ENCODE measurements at places on chromosomes 4 and X. TPM values are rescaled to one million over a fixed set of nuclear protein-coding genes. Genes with fewer than 3 reads are reported as not detected.

GRCh38 chr4:39030725-39031124 lies 1.5 kb downstream of the TMEM156 start:
- DNase-seq, result no peak
- H3K36me3 ChIP-seq, result no peaks in the 10 kb centered on the region
- no peaks in the 10 kb centered on the region for H3K4me1 ChIP-seq

The SLC10A7 gene
- total RNA-seq, result 10.3 TPM

The GPRIN3 gene
- total RNA-seq, result 9.0 TPM

DNA sequence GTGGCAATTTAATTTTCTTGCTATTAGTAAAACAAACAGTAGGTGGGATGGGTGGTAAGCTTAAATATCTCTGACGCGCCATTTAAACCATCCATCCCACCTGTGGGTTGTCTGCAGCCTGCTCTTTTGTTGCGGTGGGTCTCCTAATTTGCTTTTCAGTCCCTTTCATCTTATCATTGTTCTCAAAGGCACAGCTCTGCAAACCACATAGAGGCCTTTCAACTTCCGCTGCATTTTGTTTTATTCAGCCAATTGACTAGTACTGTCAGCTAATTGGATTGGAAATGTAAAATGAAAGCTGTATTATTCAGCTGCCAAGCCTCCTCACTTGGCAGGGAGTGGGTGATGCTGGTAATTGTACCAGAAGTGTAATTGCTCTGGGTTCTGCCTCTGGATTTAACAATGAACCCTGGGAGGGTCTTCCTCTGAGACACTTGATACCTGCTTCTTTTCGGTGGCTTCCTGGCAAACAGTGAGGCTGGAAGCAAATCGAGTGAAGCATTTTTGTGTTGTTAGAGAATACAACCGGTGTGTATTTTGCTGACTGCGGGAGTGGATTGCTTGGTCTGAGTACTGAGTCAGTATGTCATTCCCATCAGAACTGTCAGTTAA lies 165.6 kb downstream of the FRAS1 start:
- no peaks in the 10 kb centered on the region for H3K4me1 ChIP-seq
- H3K36me3 ChIP-seq, result no peaks in the 10 kb centered on the region
- H3K4me3 ChIP-seq, result no peak overlapping the region
- H3K27me3 ChIP-seq, result no peaks in the 10 kb centered on the region
- DNase-seq, result no peak

- no peak overlapping the region for H3K4me3 ChIP-seq
- H3K27ac ChIP-seq, result no peak overlapping the region
- no peaks in the 10 kb centered on the region for H3K27me3 ChIP-seq
- H3K36me3 ChIP-seq, result no peaks in the 10 kb centered on the region
- no peak for DNase-seq
Observed at GRCh38 chrX:121389976-121390714, 342.7 kb downstream of the GLUD2 start.

DNA sequence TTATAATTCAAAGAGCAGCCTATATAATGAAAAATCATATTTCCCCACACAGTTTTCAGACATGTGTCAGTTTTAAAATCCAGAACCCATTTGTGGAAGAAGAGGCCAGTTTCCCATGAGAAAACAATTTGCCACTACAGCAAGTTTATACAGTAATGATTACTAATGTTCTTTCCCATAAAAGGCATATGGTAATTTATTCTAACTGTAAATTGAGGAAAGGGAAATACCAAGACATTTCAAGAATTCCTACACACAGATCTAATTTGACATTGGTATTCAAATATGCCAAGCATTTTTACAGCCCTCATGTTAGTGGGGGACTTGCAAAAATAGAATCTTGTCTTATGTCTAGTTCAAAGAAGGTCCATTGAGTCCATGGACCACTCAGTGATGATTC lies 1368.6 kb downstream of the FSTL5 start:
- H3K27ac ChIP-seq, result no peak overlapping the region
- H3K4me3 ChIP-seq, result no peak overlapping the region
- no peak for DNase-seq
- no peaks in the 10 kb centered on the region for H3K36me3 ChIP-seq
- no peaks in the 10 kb centered on the region for H3K27me3 ChIP-seq

DNA sequence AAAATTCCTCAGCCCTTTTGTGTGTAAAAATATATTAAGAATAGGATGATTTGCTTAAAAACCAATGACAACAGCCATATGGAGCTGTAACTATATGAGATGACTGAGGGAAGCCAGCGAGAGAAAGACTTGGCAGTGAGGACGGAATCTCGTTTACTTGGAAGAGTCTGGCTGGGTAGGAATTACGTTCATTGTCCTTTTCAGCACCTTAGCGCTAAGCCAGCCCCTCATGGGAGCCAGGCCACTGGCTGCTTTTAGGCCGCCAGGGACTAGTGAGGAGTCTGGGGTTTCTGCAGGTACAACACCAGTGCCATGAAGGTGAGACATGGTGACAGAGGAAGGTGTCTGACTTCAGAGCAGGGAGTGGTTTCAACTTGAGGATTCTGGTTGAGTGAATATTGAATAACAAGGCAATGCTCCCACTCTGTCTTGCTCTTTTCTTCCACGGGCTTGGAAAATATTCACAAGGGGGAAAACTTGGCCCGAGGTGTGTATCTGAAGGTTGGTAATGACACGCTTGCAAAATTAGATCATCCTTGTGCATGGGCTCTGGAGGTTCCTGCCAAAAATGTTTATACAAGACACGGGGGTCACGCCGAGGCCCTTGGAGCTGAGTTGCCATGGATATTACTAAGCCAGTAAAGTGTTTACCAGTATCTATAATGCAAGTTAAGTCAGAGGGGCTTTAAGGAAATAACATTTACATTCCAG lies 17.4 kb downstream of the KLF3 start:
- H3K27me3 ChIP-seq, result no peaks in the 10 kb centered on the region
- no peak overlapping the region for H3K4me3 ChIP-seq
- peaks cover 9% of the 10 kb centered on the region for H3K36me3 ChIP-seq
- H3K27ac ChIP-seq, result no peak overlapping the region

DNA sequence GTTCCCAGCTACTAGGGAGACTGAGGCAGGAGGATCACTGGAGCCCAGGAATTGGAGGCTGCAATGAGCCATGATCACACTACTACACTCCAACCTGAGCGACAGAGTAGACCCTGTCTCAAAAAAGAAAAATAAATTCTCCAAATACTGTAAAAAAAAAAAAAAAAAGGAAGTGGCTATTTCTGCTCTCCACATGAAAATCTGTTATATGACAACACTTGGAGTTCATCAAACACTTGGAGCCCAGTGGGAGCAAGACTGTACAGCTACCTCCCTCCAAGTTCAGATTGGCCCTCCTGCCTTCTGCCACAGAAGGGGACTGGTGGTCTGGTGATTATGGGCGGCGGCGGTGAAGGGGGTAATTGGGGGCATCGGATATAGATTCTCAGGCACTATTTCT lies 9.0 kb upstream of the CLDN34 start:
- H3K36me3 ChIP-seq, result no peaks in the 10 kb centered on the region
- DNase-seq, result no peak
- H3K27me3 ChIP-seq, result no peaks in the 10 kb centered on the region
- no peak overlapping the region for H3K27ac ChIP-seq
- H3K4me3 ChIP-seq, result no peak overlapping the region

- H3K4me3 ChIP-seq, result no peak overlapping the region
- H3K4me1 ChIP-seq, result no peaks in the 10 kb centered on the region
- no peak for DNase-seq
- H3K27me3 ChIP-seq, result no peaks in the 10 kb centered on the region
- H3K27ac ChIP-seq, result no peak overlapping the region
Observed at GRCh38 chr4:118557298-118557851, 127.8 kb upstream of the METTL14 start.

The CCDC160 gene
- total RNA-seq, result 0.41 TPM

The NPNT gene
- 240 TPM for total RNA-seq

- H3K4me1 ChIP-seq, result no peaks in the 10 kb centered on the region
- no peaks in the 10 kb centered on the region for H3K36me3 ChIP-seq
- no peak overlapping the region for H3K4me3 ChIP-seq
- no peak for DNase-seq
- H3K27ac ChIP-seq, result no peak overlapping the region
- no peaks in the 10 kb centered on the region for H3K27me3 ChIP-seq
Observed at GRCh38 chr4:146401274-146401673, 120.5 kb downstream of the SLC10A7 start.

The FRMPD3 gene
- 0.92 TPM for total RNA-seq

The MAGEE1 gene
- total RNA-seq, result 3.7 TPM

GRCh38 chrX:41100200-41100599 lies 15.0 kb downstream of the USP9X start:
- H3K4me1 ChIP-seq, result peaks cover 10% of the 10 kb centered on the region
- no peaks in the 10 kb centered on the region for H3K27me3 ChIP-seq
- DNase-seq, result no peak

The TENM3 gene
- total RNA-seq, result 0.68 TPM

The MUC7 gene
- total RNA-seq, result not detected

All from thoracic aorta (tissue), 2 donors.